ENCODE measurements at places on chromosomes 16 and 17.

DNA sequence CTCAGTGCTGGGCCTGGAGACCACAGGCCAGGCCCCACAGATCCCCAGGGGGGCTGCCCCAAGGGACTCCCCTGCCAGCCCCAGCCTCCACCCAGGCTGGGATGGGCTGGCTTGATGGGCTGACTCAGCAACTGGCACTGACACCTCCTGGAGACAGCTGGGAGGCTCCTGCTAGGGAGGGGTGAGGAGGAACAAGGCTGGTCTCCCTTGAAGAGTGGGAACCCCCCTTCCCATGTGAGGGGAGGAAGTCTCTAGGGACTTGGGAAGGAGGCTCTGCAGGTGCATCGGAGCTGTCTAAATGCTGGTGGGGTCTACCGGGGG is 10.4 kb downstream of the NHERF1 start:
- peak; percentile 33 for ATAC-seq

DNA sequence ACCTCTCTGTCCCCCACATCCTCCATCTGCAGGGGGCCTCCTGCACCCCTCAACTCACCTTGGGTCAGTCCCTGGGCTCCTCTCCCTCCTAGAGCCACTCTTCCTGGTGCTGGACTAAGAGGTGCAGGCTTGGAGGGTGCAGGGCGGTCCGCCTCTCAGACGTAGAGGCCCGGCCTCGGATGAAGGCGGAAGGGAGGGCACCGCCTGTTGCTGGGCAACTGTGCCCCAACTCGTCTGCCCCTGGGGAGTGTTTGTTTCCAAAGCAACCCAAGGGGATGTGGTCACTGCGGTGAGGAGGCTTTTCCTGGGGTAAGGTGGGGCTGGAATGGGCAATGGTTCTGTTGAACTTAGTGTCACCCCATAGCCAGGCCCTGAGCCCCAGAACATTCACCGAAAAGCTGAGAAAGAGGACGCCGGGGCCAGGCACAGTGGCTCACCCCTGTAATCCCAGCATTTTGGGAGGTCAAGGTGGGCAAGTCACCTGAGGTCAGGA is at the start of gene C16orf54:
C16orf54 (minus strand) TSS at position 138 of the 493 bp plus-strand sequence. CDS start 1,039 bp downstream, outside the sequence.
- no peak for ATAC-seq

DNA sequence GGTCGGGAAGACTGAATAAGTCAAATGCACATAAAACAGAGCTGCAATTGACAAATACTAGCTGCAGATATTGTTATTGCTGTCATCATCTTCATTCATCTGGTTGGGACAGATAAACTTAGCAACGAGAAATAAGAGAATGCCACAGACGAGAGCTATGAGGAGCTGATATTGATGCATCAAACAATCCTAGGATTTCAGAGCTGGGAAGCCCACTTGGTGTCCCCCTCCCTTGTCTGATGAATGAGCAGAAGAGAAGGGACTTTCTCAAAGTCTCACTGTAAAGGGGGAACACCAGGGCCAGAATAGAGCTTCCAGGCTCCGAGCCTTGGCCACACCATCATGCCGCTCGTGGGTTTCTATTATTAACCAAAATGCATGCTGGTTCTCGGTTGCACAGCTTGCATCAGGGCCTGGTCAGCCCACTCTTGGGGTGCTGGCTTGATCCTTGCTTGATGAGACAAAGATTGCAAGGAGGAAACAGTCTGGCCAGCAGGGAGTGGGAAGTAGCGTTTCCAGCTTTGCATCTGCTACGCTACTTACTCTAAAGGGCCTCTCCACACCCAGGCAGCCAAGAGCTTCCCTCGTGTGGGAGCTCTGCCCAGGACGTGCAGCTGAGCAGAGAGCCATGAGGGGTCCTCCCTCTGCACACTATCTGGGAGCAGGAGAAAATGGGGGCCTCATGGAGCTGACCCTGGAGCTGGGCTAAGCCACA is 28.4 kb upstream of the EMP2 start:
- ATAC-seq = no peak

- peak; percentile 61 for ATAC-seq
Measured at GRCh38 chr16:59886021-59886420, 1151.9 kb upstream of the GOT2 start.

- no peak for ATAC-seq
Measured at GRCh38 chr16:46894036-46894672, 10.0 kb downstream of the GPT2 start.

DNA sequence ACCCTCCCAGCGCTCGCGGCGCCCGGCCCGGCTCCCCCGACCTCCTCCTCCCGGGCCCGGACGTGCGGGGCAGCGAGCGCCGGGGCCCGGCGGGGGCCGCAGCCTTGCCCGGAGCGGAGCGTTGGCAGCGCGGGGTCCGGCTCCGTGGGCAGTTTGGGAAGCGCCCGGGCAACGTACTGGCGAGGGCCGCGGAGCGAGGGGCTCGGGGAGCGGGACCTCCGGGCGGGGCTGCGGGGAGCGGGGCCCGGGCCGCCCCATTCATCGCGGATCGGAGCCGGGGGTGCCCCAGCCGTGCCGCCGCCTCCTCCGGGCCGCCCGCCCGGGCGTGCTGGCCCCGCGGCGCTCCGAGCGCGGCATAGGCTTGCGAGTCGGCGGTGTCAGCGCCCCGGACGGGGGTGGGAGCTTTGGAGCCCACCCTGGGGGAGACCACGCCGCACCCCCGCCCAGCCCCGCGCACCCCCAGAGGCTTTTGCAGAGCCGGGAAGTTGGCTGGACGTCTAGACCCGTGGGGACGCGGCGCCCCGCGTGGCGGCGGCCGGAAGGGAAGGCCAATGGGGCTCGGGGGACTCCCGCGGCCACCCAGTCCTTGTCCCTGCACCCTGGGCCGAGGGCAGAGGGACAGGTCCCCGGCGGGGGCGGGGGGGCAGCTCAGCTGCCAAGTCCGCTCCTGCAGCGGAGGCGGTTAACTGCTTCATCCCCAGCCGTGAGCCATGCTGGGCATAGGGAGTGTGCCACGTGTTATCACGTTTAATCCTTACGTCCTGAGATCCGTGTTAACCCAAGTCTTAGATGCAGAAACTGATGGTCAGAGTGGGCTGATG is 852 bp downstream of the ZNF469 start:
- ATAC-seq = peak; percentile 49

DNA sequence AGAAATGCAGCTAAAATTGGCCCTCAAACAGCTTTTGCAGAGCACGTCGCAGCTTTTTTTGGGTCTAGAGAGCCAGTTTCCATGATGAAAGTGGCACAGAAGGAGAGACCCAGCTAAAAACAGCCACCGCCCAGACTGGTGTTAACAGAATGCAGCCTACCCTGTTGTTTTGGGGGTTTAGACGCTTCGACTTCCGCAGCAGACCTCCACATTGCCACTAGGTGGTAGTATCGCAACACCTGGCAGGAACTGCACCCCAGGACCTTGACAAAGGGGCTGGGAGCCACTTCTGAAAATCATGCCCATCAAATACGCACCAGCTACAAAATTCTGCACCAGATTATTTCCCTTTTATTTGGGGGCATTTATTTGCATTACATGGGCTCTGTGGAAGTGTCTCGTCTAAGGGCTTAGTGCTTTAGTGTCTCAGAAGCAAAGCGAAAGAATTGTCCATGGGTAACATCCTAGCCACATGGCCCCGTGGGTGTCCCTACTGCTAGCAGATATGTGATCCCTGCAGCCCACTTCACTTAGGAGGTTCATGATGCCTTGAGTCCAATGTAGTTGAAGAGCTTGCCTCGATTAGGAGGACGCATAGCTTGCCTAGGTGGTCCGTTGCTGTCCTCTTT is 167.1 kb downstream of the HAPSTR1 start:
- ATAC-seq = peak; percentile 74

- no peak for ATAC-seq
Measured at GRCh38 chr16:67654403-67654911, 5.6 kb downstream of the ACD start.

- ATAC-seq = no peak
Measured at GRCh38 chr16:31361201-31362110, 6.5 kb downstream of the ITGAX start.

DNA sequence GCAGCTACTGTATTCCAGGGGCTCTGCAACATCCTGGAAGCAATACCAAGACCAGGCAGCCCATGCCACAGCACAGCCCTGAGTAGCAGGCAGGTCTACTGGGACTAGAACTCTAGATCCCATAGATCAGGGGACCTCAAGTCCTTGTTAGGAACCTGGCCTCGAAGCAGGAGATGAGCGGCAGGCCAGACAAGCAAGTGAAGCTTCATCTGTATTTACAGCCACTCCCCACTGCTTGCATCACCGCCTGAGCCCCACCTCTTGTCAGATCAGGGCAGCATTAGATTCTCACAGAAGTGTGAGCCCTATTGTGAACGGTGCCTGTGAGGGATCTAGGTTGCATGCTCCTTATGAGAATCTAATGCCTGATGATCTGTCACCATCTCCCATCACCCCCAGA is 295.7 kb upstream of the TNRC6C start:
- peak; percentile 54 for ATAC-seq

DNA sequence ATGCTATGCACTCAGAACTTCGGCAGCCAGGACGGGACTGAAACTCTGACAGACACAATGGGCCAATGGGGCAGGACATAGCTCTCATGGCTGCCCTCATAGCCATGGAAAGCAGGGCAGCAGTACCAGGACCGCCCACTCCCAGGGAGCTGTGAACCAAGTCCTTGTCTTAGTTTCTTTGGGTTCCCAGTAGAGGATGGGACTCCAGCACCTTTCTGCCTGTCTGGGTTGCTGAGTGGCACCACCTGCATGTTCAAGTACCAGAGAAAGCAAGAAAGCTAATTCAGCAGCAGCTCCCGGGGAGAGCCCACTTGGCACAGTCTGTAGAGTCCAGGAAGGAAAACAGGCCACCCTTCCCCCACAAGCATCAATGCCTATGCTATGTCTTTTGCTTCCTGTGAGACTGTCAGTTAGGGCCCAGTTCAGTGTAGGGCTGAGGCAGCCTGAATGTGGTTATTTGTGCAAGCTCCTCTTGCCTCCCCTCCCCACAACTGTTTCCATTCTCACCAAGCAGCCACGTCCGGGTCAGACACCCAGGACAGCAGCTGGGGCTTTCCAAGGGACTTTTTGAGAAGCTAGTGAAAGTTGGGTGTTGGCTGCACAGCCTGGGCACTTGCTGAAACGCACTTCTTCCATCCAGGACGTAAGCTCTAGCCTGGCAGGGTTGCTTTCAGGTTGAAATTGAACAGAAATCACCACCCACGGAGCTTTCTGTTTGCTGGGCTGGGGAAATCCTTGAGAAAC is 7.8 kb downstream of the SUPT4H1 start:
- ATAC-seq = no peak

GRCh38 chr17:5793899-5794298 is 209.6 kb upstream of the NLRP1 start:
- no peak for ATAC-seq

DNA sequence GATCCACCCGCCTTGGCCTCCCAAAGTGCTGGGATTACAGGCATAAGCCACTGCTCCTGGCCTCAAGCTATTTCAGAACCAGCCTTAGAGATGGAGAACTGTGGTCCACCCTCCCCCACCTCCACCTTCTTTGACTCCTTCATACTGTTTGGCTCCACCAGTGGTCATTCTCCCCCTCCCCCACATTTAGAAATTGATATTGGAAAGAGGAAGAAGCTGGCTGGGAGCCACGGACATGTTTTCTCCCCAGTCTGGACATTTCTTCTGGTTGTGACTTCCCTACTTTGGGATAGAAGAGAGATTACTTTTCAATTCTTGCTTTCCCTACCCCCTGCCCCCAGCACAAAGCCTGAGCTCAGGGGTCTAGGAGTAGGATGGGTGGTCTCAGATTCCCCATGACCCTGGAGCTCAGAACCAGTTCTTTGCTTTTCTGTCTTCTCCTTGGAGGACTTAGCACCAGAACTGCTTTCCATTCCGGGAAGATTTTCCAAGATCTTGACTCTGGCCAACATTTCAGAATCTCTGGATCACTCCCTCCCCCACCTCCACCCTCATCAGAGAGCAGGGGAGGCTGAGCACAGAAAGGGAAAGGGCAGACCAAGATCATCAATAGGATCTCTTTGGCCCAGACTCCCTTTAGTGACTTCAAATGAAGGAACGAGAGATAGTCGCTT is 16.3 kb downstream of the CAVIN1 start:
- no peak for ATAC-seq

GRCh38 chr17:19308398-19308797 is 54.1 kb downstream of the B9D1 start:
- ATAC-seq = no peak

DNA sequence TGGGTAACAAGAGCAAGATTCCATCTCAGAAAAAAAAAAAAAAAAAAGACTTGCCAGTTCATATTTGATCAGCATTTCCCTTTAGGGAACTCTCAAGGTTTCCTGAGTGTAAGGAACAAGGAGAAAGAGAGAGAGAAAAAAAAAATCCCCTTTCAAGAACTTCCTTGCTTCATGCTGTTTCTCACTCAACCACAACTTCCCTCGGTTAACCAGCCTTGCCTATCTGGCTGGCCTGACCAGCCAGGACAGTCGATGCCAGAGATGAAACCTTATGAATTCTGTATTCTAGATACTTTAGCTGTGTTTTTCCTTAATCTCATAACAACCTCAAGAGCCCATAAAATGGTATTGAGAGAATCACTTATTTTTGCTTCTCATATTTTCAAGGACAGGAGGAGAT is 2.6 kb upstream of the N4BP1 start:
- no peak for ATAC-seq

- no peak for ATAC-seq
Measured at GRCh38 chr17:78611607-78612006, 34.4 kb upstream of the DNAH17 start.

- ATAC-seq = no peak
Measured at GRCh38 chr17:56121191-56122051, 31.9 kb upstream of the ANKFN1 start.

DNA sequence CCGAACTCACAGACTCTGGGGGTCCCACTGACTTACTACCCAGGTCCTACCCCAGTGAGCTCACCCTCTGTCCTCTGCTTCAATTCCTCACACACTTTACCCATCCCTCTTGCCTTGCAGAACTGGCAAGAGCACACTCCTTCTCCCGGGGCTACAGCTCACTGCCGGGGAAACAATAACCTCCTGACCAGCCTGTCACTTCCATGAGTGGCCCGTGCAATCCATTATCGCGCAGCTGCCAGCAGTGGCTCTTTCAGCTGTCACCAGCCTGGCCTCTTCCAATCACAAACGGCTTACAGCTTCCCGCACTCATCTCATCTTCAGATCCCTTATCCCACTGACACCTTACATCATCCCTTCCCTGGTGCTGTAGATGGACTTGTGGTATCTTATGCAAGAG is 79.5 kb downstream of the CPPED1 start:
- peak; percentile 89 for ATAC-seq

DNA sequence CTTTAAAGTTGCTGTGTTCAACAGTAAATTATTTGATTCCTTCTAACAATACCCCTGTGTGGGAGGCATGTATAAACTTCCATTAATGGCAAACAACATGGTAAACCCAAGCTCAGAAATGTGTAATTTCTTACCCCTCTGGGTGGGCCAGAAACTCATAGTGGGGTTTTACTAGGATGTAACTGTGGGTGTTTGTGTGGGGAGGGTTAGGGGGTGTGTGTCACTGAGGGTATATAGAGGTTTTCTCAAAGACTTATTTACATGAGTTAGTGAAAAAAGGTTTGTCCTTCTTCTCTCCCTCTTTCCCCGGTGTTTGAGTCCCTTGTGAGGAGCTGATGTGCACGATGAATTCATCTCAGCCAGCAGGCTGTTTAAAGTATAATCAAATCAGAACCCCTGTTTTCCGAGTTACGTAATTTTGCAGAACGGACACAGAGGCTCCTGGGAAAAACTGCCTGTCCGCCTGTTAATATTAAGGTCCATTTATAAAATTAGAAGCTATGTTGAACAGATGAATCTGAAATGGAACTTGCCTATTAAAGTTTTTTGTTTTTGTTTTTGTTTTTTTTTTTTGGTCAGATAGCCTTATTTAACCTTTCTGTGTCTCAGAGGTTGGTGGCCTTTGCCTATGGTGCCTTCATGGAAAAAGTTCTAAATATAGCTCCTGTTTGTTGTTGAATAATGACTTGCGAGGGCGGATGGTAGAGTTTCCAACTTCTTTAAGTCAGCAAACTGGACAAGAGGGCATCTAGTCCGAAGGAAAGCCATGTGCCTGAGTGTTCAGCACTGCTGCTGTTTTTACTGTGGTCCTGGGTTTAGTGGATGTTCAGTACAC is 73.3 kb downstream of the MSI2 start:
- no peak for ATAC-seq

Data from motor neuron (in vitro differentiated cells).